ENCODE measurements at places on chromosomes 6 and 20.

GRCh38 chr6:74091136-74091793 lies 395.3 kb downstream of the CD109 start:
- H3K27me3 ChIP-seq = no peaks in the 10 kb centered on the region
- H3K27ac ChIP-seq = no peak overlapping the region
- peaks cover 20% of the 10 kb centered on the region for H3K4me1 ChIP-seq
- no peak for DNase-seq
- H3K36me3 ChIP-seq = no peaks in the 10 kb centered on the region
- H3K4me3 ChIP-seq = no peak overlapping the region

GRCh38 chr6:57247603-57248002 lies 25.5 kb upstream of the RAB23 start:
- no peak for DNase-seq
- no peaks in the 10 kb centered on the region for H3K36me3 ChIP-seq
- H3K27me3 ChIP-seq = no peaks in the 10 kb centered on the region
- H3K4me1 ChIP-seq = peaks cover 29% of the 10 kb centered on the region
- no peak overlapping the region for H3K4me3 ChIP-seq

- no peaks in the 10 kb centered on the region for H3K36me3 ChIP-seq
- no peak for DNase-seq
- no peak overlapping the region for H3K4me3 ChIP-seq
- H3K27me3 ChIP-seq = peaks cover 34% of the 10 kb centered on the region
Measured at GRCh38 chr20:43731469-43731868, 4.7 kb upstream of the GTSF1L start.

- H3K4me1 ChIP-seq = peaks cover 5% of the 10 kb centered on the region
- no peaks in the 10 kb centered on the region for H3K36me3 ChIP-seq
- no peak overlapping the region for H3K4me3 ChIP-seq
- DNase-seq = no peak
Measured at GRCh38 chr6:9401960-9402359, 966.6 kb upstream of the SLC35B3 start.

GRCh38 chr6:115363379-115363778 lies 697.3 kb downstream of the FRK start:
- H3K27ac ChIP-seq = no peak overlapping the region
- peaks cover 2% of the 10 kb centered on the region for H3K36me3 ChIP-seq
- DNase-seq = no peak
- H3K4me3 ChIP-seq = no peak overlapping the region

GRCh38 chr6:3237761-3238662 lies 10.6 kb upstream of the TUBB2B start:
- no peaks in the 10 kb centered on the region for H3K36me3 ChIP-seq
- H3K27me3 ChIP-seq = no peaks in the 10 kb centered on the region
- DNase-seq = no peak
- H3K27ac ChIP-seq = peak overlapping the region; percentile 8
- no peak overlapping the region for H3K4me3 ChIP-seq

- no peak overlapping the region for H3K4me3 ChIP-seq
- peaks cover 6% of the 10 kb centered on the region for H3K4me1 ChIP-seq
- H3K36me3 ChIP-seq = no peaks in the 10 kb centered on the region
- DNase-seq = no peak
- no peak overlapping the region for H3K27ac ChIP-seq
- peaks cover 3% of the 10 kb centered on the region for H3K27me3 ChIP-seq
Measured at GRCh38 chr6:167097770-167098169, 25.1 kb upstream of the CCR6 start.

GRCh38 chr6:135831016-135831415 lies 20.5 kb upstream of the PDE7B start:
- H3K4me1 ChIP-seq = peaks cover 17% of the 10 kb centered on the region
- no peak overlapping the region for H3K4me3 ChIP-seq
- H3K36me3 ChIP-seq = no peaks in the 10 kb centered on the region
- H3K27ac ChIP-seq = peak overlapping the region; percentile 62
- H3K27me3 ChIP-seq = no peaks in the 10 kb centered on the region
- no peak for DNase-seq

GRCh38 chr6:131923356-131923755 lies 27.8 kb downstream of the CCN2 start:
- H3K36me3 ChIP-seq = peaks cover 3% of the 10 kb centered on the region
- H3K27me3 ChIP-seq = no peaks in the 10 kb centered on the region
- H3K4me1 ChIP-seq = peaks cover 5% of the 10 kb centered on the region
- no peak overlapping the region for H3K27ac ChIP-seq
- no peak overlapping the region for H3K4me3 ChIP-seq

DNA sequence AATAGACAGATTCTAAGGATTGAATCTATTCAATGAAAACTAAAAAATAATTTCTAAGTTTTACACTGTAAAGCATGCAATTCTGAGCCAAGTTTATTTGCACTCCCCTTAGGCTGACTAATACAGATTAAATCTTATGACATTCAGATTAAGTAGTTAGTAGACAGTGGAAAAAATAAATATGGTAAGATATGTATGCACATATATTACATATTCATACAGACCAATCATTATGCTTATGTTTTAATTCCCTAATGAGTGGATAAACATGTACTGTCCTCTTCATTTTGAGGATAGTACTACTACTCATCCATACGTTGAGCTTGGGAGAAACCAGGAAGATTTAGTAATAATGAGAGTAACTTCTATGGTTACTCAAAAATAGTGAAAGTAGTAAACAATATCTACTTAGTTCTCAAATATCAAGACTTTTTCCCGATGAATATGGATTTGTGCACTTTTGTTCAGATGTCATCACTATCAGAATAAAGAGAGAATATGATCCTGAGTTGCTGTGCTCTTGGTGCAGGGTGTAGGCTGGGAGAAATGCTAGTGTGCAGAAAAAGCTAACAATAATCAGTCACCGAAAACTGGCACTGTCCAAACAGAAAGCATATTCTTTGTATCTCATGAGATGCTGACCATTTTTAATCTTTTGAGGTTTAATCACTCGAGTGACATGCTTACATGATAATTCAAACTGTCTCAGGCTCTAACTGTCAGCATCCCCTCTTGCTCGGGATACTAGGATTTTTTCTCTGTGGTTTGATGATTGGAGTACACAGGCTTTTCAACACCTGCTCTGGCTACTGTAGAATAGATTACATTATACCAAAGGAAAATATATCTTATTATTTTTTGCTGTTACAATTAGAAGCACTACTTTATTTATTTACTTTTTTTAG lies 111.6 kb downstream of the EPHA7 start:
- no peak for DNase-seq
- H3K4me1 ChIP-seq = peaks cover 6% of the 10 kb centered on the region
- H3K27ac ChIP-seq = no peak overlapping the region
- no peak overlapping the region for H3K4me3 ChIP-seq
- H3K27me3 ChIP-seq = no peaks in the 10 kb centered on the region

GRCh38 chr6:76707630-76708029 lies 635.2 kb upstream of the IMPG1 start:
- no peaks in the 10 kb centered on the region for H3K4me1 ChIP-seq
- H3K4me3 ChIP-seq = no peak overlapping the region
- no peaks in the 10 kb centered on the region for H3K36me3 ChIP-seq
- DNase-seq = no peak
- H3K27me3 ChIP-seq = no peaks in the 10 kb centered on the region
- H3K27ac ChIP-seq = no peak overlapping the region

DNA sequence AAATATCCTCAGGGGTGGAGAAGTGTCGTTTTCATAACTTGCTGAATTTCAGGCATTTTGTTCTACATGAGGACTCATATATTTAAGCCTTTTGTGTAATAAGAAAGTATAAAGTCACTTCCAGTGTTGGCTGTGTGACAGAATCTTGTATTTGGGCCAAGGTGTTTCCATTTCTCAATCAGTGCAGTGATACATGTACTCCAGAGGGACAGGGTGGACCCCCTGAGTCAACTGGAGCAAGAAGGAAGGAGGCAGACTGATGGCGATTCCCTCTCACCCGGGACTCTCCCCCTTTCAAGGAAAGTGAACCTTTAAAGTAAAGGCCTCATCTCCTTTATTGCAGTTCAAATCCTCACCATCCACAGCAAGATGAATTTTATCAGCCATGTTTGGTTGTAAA lies 20.3 kb upstream of the MAPK13 start:
- H3K36me3 ChIP-seq = peaks cover 30% of the 10 kb centered on the region
- H3K27me3 ChIP-seq = no peaks in the 10 kb centered on the region
- no peak for DNase-seq
- H3K27ac ChIP-seq = no peak overlapping the region

GRCh38 chr6:52233975-52234823 lies 10.1 kb downstream of the IL17F start:
- peaks cover 31% of the 10 kb centered on the region for H3K27me3 ChIP-seq
- H3K27ac ChIP-seq = no peak overlapping the region
- DNase-seq = no peak
- H3K4me1 ChIP-seq = no peaks in the 10 kb centered on the region

DNA sequence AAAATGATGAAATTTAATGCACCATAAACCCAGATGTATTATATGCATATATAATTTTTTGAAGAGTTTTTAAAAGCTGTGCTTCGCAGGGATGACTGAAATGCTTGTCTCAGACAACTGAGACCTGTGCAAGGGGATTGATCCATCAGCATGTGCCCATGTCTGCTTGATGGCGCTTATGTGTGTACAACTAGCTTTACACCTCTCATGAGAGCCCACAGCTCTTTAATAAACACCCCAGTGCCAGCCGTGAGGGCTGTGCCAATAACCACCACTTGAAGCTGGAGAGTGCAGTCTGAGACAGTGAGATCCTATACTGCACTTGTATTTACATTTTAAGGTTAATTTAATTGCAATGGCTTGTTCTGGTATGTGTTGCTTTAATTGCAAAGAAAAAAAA lies 225.5 kb downstream of the BCKDHB start:
- no peaks in the 10 kb centered on the region for H3K36me3 ChIP-seq
- H3K27me3 ChIP-seq = no peaks in the 10 kb centered on the region
- DNase-seq = no peak
- H3K27ac ChIP-seq = no peak overlapping the region
- peaks cover 44% of the 10 kb centered on the region for H3K4me1 ChIP-seq
- no peak overlapping the region for H3K4me3 ChIP-seq

DNA sequence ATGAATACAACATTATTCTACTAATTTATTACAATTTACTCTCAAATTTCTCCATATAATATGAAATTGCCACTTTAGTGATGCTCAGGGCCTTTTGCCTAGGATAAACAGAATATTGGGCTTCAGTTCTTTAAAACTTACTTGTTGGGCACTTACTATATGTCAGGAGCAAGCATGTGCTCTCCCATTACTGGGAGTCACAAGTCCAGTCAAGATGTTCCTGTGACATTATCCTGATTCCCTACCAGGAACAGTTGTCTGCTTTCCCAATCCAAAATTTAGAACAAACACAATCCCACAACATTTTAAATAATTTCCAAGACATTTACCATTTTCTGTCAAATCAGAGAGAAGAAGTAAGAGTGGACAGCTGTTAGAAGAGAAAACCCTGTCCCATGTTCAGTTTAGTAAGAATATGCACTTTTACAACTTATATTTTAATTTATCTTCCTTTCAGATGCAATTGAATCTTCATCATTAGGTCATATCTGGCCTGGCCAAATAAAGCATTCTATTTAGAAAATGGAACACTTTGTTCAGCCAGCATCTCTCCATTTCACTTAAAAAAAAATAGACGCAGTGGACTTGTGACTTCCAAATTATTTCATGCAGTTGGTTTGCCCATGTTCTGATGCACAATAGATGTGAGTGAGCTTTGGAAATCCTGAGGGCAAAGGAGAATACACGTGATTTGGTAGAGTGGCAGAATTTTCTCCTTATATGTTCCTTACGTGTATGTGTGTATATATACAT lies 159.8 kb downstream of the CLIC5 start:
- H3K4me1 ChIP-seq = no peaks in the 10 kb centered on the region
- no peak overlapping the region for H3K27ac ChIP-seq
- H3K36me3 ChIP-seq = no peaks in the 10 kb centered on the region
- no peak overlapping the region for H3K4me3 ChIP-seq

GRCh38 chr20:15582146-15582760 lies 991.0 kb downstream of the KIF16B start:
- H3K4me1 ChIP-seq = no peaks in the 10 kb centered on the region
- no peak overlapping the region for H3K27ac ChIP-seq
- no peaks in the 10 kb centered on the region for H3K27me3 ChIP-seq

- peaks cover 3% of the 10 kb centered on the region for H3K27me3 ChIP-seq
- H3K4me3 ChIP-seq = no peak overlapping the region
- DNase-seq = no peak
- no peaks in the 10 kb centered on the region for H3K4me1 ChIP-seq
- no peak overlapping the region for H3K27ac ChIP-seq
- no peaks in the 10 kb centered on the region for H3K36me3 ChIP-seq
Measured at GRCh38 chr20:42483730-42484303, 705.9 kb downstream of the PTPRT start.

- H3K36me3 ChIP-seq = peaks cover 1% of the 10 kb centered on the region
- no peaks in the 10 kb centered on the region for H3K27me3 ChIP-seq
- H3K4me1 ChIP-seq = peaks cover 58% of the 10 kb centered on the region
- peak overlapping the region; percentile 75 for H3K27ac ChIP-seq
- DNase-seq = no peak
Measured at GRCh38 chr6:34333858-34334257, 58.6 kb downstream of the NUDT3 start.

GRCh38 chr6:125116170-125116569 lies 37.4 kb upstream of the TPD52L1 start:
- H3K4me1 ChIP-seq = peaks cover 13% of the 10 kb centered on the region
- no peak for DNase-seq
- H3K36me3 ChIP-seq = peaks cover 9% of the 10 kb centered on the region
- H3K4me3 ChIP-seq = no peak overlapping the region
- no peak overlapping the region for H3K27ac ChIP-seq
- H3K27me3 ChIP-seq = no peaks in the 10 kb centered on the region

Data from chondrocyte (in vitro differentiated cells).